ENCODE measurements at places on chromosomes 11 and 22.
A peak's percentile ranks its signal among the peaks of the same experiment; 100 is the strongest.

DNA sequence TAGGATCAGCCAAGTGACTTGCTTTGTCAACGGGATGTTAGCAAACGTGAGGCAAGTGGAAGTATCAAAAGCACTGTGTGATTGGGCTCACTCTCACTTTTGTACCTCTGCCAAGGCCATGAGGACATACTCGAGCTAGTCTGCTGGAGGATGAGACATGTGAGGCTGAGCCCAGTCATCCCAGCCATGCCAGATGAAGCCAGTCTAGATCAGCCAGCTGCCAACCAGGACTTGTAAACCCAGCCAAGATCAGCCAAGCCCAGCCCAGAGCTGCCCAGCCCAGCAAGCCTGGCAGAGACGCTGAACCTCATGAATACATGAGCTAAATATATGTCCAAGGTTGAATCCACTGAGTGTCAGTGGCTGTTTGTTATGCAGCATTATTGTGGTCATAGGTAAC is 369.7 kb downstream of the MN1 start:
- no peak for DNase-seq

- DNase-seq, result no peak
Measured at GRCh38 chr11:13215149-13215548, 62.4 kb upstream of the BMAL1 start.

DNA sequence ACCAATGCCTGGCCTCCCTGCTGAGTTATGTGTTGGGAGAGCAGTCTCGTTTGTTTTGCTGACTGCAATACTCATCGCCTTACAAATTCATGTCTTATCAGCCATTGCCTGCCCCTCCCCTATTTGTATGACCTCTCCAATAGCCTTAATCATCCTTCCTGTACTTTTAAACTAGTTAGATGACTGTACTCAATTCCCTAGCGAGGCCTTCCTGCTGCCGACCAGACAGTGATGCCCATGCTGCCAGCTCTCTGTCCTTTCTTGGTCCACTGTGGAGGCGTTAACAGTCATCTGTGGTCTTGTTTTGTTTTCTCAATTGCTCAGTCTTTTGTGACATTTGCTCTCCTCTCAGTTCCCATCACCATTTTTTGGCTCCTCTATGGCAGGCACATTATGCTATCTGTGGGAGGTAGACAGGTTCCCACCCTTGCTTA is 20.3 kb upstream of the YPEL1 start:
- DNase-seq, result no peak

GRCh38 chr11:67613960-67614715 is 7.4 kb downstream of the NDUFV1 start:
- DNase-seq, result peak; percentile 82

Measured in activated CD4-positive, CD25-positive, alpha-beta regulatory T cell treated with anti-CD3 and anti-CD28 coated beads, Interleukin-2, amount 50 U/mL, for 72 hours (primary cell).